Activated CD4-positive, alpha-beta T cell treated with anti-CD3 and anti-CD28 coated beads, Interleukin-2, amount 50 U/mL, for 16 hours (primary cell): ENCODE measurements at places on chromosomes 4 and X.

- DNase-seq: no peak
These were observed 46.9 kb upstream of the YTHDC1 start for GRCh38 chr4:68396756-68397155.

DNA sequence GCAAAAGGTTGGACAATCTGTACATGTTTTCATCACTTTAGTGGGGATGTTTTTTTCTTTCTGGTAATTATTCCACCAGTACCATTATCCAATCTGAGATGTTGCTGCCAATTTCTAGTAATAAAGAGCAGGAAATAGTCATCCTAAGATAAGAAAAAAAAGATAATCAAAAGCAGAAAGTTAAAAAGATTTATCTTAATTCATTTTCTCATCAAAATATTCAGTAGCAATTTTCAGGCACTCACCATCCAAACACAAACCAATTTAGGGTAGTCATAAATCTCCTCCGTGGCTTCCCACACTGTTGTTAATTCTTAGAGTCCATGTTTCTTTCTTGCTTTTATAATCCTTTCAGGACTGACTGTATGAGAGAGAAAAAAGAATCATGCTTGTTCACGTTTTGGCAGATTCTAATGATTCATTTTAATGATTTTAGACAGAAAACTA is 263.7 kb upstream of the UGT8 start:
- DNase-seq: no peak

DNA sequence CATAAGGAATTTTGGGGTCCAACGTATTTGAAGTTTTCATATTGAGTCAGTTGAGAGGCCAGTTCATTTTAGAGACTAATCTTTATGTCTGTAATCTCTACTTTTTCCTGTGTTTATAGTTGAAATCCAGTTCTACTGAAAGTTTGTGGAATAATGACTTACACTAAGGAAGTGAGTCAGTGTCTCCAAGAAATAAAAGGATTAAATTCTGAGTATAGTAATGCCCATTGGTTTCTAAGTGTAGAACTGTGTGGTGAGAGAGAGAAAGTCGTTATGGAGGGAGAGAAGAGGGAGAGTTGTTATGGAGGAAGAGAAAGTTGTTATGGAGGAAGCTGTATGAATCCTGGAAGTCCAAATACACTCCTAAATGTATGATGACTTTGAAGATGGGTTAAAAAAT is 264.6 kb upstream of the HAND2 start:
- no peak for DNase-seq

DNA sequence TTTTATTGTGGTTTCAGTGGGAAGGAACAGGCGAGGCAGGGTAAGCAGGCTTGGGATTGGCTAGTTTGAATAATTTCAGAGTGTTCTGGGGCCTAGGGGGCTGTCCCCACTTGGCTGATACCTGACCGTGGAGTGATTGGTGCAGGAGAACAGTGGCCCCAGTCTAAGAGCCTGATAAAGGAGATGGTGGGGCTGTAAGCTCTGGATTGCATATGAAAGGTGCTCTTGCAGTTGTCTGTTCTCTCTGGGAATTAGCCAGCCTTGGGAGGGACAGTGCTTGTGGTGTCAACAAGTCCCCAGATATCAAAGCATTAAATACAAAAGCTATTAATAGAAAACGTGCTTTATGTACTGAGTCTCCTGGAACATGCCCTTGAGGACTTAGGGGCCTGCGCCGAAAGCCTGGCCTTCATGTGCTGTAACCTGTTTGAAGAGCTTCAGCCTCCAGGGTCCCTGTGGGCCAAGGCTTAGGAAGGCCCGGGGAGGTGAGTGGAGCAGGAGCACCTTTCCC is 30.4 kb upstream of the CLTRN start:
- no peak for DNase-seq

GRCh38 chr4:1628892-1629698 is 55.0 kb downstream of the FAM53A start:
- peak; percentile 53 for DNase-seq

DNA sequence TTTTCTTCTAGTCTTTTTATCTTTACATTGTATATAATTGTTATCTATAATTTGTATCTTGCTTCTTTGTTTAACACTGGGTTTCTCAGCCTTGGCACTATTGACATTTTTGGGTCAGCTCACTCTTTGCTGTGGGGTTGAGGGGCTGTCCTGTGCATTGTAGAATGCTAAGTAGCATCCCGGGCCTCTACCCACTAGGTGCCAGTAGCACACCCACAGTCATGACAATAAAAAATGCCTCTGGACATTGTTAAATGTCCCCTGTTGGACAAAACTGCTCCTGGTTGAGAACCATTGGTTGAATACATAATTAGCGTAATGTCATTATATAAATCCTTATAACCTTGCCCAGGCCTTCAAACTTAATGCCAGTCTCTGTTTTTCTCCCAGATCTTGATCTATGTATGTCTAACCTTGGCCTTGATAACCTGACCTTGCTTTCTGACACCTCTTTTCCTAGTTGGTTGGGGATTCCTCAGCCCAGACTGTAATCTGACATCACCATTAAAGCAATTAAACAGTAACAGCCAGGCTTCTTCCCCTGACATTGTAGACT is 46.1 kb downstream of the DCX start:
- no peak for DNase-seq

DNA sequence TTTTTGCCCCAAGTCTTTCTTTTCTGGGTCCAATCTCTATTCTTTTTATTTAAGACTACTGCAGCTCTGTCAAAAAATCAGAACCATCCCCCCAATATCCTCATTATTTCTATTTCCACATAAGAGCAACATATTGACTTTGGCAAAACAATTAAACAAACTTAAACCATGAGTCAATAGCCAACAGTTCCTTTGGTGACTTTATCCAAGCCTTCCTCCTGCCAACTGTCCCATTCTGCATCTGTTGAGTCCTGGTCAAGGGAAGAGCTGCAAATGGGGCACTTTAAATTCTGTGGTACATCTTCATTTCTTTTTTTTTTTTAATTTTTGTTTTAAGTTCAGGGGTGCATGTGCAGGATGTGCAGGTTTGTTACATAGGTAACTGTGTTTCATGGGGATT is 1875.0 kb upstream of the PCDH7 start:
- no peak for DNase-seq

- no peak for DNase-seq
These were observed 46.8 kb downstream of the WDR44 start for GRCh38 chrX:118392716-118393115.
